OCI-M1 (cell line): ENCODE measurements at places on chromosomes 11 and 22.

DNA sequence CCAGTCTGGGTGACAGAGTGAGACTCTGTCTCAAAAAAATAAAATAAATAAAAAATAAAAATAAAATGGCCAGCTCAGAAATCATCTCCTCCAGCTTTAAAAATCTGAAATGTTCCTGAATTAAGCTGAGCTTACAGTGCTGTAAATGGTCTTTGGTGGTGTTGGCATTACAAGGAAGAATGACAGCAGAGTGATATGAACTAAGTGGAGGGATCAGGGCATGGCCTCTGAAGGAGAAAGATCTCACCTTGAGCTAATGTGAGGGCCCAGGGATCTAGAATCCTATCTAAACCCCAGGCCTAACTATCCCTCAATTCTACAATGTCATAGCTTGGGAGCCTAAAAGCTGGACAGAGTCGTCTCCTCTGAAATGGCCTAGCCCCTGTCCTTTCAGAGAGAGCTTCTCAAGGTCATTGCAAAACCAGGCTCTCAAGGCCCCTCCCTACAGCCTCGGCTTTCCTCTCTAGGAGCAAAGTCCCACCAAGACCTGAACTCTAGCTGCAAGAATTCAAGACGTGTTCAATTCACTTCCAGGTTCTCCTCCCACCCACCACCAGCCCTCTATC lies 345.4 kb downstream of the BUD13 start:
- no peak for DNase-seq

GRCh38 chr11:32065865-32066629 lies 24.8 kb upstream of the RCN1 start:
- DNase-seq = peak; percentile 55

- DNase-seq = no peak
Observed at GRCh38 chr11:122100037-122100755, 15.8 kb downstream of the BLID start.

DNA sequence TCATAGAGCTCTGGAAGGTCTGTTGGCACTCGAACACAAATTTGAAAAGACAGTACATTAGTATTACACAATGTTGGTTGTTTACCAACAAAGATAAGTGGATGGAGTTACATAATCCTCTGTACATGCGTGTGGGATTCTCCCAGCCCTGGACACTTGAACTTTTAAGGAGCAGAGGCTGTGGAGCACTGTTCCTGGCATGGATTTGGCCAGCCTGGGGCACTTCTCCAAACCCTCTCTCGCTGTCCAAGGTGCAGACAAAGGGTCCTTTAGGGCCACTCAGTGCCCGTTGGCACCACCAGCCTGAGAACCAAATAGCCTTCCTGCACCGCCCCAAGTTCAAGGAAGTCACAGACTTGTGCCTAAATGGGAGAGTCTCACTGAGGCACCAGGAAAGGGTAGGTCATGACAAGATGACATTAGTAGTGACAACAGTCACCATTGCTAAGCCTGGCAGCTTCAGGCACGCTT lies 1.6 kb upstream of the ANO1 start:
- no peak for DNase-seq

GRCh38 chr11:2121227-2122130 lies 17.7 kb downstream of the IGF2 start:
- no peak for DNase-seq

DNA sequence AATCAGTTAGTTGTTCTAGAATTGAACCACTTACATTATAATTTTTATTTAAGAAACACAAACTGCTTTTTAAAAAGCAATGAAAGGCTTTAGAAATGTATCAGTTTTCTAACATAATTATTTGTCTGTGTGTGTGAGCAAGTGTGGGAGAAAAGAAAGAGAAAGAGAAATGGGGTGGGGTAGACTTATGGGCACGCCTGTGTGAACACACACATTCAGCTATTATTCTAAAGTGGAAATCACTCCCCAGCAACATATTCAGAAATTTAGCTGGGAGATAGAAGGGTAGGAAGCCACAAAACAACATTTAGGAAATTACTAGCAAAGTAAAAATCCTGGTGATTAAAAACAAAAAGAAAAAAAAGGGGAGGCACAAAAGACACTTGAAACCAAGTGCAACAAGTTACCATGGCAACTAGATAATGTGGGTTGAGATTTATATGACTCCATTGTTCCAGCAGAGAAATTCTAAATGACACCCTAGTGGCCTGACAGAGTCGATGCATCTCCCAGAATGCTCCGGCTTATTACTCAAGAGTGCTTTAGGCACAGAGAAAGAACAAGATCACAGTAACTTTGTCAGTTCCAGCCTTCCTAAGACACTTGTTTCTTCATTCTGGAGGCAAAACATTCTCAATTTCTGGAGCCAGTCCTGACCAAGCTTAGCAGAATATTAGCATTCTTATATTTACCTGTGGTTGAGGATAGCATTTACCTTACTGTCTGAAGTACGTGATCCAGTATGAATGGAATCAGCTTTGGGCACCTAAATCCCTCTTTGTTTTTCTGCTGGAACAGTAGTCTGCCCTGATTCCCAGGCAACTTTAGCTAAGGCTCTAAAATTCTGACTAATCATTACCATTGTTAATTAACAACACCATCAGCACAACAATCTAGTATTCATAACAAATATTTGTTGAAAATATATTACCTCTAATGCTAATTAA lies 444.4 kb downstream of the DLG2 start:
- DNase-seq = peak; percentile 98

- peak; percentile 31 for DNase-seq
Observed at GRCh38 chr11:22699388-22699787, 33.0 kb downstream of the GAS2 start.

GRCh38 chr11:5366856-5367255 lies 15.5 kb downstream of the OR51B6 start:
- no peak for DNase-seq

GRCh38 chr11:124109377-124109776 lies 5.9 kb upstream of the VWA5A start:
- DNase-seq = no peak

DNA sequence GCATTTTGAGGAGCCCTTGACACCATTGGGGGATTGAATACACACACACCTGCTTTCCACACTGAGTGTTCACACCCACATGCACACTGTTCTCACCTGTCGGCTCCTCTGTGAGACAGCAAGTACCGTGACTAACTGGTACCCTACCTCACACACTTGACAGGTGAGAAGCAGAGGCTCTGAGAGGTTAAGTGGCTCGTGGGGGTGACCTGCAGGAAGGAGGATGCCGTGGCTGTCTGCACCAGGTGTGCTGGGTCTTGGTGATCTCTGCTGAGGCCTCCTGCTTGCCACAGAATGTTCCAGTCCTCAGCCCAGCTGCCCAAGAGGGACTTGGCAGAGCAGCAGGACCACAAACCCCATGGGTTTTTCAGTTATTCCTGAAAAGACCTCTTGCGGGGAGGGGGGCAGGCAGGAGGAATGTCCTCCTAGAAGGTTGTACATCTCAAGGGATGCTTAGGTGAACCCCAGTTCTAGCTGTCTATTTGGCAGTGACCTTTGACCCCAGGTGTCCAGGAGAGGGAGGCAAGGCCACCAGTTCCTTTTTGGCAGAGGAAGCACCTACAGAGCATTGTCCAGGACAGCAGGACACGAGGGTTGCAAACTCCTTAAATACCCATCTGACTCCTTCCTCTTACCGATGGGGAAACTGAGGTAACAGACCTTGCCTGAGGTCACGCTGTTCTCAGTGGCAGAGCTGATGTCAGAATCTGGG lies 66.0 kb downstream of the SHISAL1 start:
- no peak for DNase-seq

GRCh38 chr11:82533628-82534327 lies 199.9 kb downstream of the FAM181B start:
- DNase-seq = no peak

- peak; percentile 85 for DNase-seq
Observed at GRCh38 chr11:76783896-76784813, 999 bp downstream of the TSKU start.

DNA sequence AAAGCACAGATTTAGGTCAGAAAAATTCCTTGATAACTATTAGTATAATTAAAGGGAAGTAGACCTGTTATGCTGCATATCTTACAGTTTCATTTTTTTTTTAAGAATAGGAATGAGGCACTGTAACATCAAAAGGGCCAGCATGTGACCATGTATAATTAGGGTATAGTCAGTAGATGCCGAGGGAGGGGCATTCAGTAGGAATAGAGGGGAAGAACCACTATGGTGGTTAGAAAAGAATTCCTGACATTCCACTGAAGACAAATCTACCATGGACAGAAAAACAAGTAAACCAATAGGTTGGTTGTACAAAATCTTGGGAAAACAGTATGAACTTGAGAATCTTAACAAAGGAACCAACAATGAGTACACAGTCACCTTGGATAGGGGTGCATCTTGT lies 78.4 kb upstream of the CCDC179 start:
- DNase-seq = no peak

DNA sequence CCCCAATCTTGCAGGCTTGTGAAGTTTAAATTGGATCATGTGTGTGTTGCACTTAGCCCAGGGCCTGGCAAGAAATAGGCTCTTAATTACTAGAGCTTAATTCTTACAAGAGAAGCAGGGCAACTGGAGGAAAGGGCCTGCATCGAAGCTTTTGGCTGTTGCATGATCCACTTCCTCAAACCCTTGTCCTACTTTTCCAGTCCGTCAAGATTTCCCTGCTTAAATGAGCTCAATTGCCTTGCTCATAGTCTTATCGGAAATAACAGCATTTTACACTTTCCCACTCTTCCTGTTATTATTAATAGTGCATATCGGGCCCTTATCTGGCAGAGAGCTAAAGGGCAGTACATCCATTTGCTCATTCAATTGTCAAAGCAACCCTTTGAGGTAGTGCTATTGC lies 18.1 kb downstream of the DTX4 start:
- no peak for DNase-seq

GRCh38 chr11:96758957-96759356 lies 369.1 kb downstream of the JRKL start:
- DNase-seq = no peak

DNA sequence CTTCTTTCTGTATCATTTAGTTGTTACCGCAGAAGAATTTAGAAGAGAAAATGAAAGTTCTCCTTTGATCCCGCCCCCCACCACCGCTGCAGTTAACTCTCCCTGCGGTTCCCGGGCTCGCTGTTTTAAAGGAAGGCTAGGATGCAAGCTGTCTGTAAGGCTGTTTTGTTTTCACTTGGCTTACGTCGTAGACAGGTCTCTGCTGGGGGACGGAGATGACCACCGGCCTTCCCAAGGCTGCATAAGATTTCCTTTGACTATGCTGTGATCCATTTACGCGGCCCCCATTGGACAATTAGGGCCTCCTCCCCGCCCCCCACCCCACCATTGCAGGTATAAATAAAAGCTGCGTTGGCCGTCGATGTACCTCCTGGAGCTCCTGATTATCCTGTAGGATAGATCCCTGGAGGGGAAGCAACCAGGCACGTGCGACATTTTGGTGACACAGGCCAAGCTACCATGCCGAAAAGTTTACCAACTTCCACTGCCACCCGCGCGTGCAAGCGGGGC lies 1.4 kb upstream of the CPT1A start:
- DNase-seq = peak; percentile 99

GRCh38 chr11:293852-294661 lies 5.1 kb downstream of the PGGHG start:
- no peak for DNase-seq

- no peak for DNase-seq
Observed at GRCh38 chr11:115585361-115586024, 81.3 kb upstream of the CADM1 start.

- no peak for DNase-seq
Observed at GRCh38 chr11:61927501-61927900, 10.1 kb upstream of the RAB3IL1 start.

GRCh38 chr11:57432714-57433163 lies 5.8 kb upstream of the SLC43A3 start:
- DNase-seq = peak; percentile 97
